Coronary artery (tissue), 2 donors: ENCODE measurements at places on chromosomes 2 and 18.
A peak's percentile ranks its signal among the peaks of the same experiment; 100 is the strongest.

GRCh38 chr2:5740817-5741216, 48.6 kb downstream of the SOX11 start:
- no peak for DNase-seq

DNA sequence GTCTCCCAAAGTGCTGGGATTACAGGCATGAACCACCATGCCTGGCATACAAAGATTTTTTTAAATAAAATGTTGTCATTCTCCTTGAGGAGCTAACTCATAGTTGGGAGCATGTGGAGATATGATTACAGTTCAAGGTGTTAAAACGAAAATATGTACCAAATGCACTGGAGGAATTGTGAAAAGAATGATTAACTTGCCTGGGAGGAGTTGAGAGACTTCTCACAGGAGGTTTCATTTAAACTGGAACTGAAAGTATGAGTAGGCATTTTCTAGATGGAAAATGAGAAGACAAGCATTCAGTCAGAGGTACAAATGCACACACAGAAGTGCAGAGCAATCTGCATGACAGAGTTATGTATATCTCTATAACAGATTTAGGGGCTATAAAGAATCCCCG, 126.6 kb upstream of the PDE1A start:
- no peak for DNase-seq

DNA sequence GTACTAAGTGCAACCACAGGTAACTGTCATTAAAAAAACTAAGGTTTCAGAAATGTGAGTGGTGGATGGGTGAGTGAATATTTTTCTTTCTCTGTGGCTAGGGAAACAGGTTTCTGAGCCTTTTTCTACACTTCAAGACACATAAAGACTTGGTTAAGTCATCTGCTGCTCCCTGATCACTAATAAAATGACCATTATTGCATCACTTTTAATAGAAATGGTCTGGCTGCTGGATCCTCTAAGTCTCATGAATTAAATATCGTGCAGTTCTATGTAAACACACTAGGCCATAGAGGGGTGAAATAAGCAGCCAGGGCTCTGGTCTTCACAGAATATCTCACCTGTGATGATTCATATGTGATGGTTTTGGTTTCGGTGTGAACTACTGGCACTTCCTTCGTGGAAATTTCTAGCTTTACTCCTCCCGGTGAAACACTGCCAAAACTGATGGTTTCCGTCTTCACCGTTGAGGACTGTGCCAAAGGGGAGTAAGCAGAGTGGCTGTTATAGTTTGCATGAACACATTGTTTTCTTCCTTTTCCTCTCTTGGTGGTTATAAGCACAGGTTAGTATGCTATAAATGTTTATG, 100.4 kb upstream of the ZBTB14 start:
- no peak for DNase-seq

- DNase-seq, result no peak
Observed at GRCh38 chr2:114937366-114937930, 495.0 kb downstream of the DPP10 start.

GRCh38 chr2:11395389-11395788, 51.0 kb upstream of the ROCK2 start:
- DNase-seq, result no peak

GRCh38 chr2:98459496-98460175, 15.0 kb downstream of the INPP4A start:
- DNase-seq, result no peak

DNA sequence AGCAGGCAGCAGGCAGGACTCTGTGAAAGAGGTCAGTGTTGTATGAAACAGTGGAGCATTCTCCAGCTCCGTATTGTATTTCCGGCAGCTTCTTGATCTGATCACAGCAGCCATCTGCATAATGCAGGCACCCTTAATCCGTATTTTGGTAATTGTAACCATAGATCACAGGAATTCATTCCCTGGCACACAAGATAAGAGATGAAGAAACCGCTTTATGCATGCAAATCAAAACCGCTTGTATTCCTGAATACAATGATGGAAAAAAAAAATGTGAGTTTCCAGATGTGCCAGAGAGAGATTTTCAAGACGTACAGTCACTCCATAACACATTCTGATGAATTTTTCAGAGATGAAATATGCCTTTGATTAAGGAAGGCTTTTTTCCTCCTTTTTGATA, 221.3 kb downstream of the ACKR3 start:
- DNase-seq, result no peak

GRCh38 chr2:857081-857480, 93.6 kb upstream of the SNTG2 start:
- DNase-seq, result peak; percentile 35

- no peak for DNase-seq
Observed at GRCh38 chr2:161095314-161095713, 64.9 kb upstream of the TANK start.

- DNase-seq, result peak; percentile 24
Observed at GRCh38 chr2:74576863-74577229, 22.3 kb downstream of the DOK1 start.

DNA sequence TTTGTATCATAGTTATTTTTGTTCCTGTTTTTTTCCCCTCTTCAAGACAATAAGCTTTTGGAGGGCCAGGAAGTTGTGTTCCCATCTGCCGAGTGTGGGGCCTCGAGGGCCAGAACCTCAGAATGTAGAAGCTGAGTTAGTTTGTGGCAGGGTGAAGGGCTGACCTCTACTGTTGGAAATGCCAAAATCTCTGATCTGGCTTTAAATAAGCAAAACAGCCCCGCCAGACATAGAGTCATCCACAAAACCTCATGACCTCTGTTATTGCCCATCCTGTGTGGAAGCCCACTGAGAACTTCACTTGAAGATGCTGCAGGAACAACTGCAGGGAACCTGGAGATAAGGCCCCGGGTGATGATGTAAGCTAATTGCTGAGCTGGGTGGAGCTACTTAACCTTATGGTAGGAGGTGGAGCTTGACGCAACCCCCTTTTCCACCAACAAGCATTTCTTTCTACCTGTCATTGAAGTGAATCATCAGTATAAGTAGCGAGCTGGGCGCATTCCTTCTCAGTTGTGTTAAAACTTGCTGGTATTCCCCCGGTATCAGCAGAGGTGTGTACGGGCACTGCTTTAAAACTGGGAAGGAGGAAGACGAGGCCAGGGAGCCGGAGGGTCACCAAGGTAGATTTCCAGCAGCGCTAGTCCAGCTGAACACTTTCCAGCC, 177.2 kb downstream of the NEDD4L start:
- no peak for DNase-seq

DNA sequence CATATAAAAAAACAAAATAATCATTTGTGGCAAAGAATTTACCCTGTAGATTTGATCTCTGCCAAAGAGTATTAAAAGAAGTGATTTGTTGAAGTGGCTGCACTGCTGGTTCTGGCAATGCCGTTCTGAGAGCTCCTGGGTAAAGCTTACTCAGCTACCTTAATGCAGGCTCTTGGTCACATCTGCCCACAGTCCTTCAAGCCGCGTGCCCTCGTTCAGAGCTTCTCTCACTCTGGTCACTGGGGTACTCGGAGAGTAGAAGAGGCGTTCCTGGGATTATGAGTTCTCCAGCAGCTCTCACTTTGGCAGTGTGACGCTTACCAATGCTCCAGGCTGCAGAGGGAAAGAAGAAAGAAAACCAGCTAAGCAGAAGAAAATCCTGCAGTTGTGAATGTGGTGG, 57.9 kb downstream of the ACVR1 start:
- DNase-seq, result no peak

- DNase-seq, result no peak
Observed at GRCh38 chr2:170679607-170680079, 35.5 kb upstream of the SP5 start.
